ENCODE measurements at places on chromosomes 16 and 17.

- no peak for DNase-seq
Observed at GRCh38 chr16:82016263-82016662, 5.0 kb upstream of the SDR42E1 start.

GRCh38 chr17:33225994-33226393 lies 67.1 kb downstream of the ASIC2 start:
- DNase-seq: no peak

DNA sequence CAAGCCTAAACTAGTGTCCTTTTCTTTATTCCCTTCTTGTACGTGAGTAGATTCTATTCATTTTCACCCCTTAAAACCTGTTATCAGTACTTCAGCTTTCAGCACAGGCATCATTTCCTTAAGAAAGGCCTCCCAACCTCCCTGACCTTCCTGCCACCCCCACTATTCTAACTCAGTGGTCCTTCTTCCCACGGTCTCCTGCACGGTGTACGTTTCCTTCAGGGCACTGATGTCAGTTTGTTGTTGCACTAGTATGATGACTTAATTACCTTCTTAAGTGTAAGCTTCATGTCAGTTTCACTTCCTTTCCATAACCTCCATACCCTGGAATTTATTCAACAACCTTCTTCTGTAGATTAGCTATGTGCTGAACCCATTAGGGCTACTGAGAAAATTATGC lies 484.2 kb downstream of the HS3ST4 start:
- no peak for DNase-seq

GRCh38 chr16:56617212-56618085 lies 8.1 kb upstream of the MT1E start:
- peak; percentile 31 for DNase-seq

GRCh38 chr16:89449726-89450335 lies 40.5 kb downstream of the ANKRD11 start:
- DNase-seq: no peak

DNA sequence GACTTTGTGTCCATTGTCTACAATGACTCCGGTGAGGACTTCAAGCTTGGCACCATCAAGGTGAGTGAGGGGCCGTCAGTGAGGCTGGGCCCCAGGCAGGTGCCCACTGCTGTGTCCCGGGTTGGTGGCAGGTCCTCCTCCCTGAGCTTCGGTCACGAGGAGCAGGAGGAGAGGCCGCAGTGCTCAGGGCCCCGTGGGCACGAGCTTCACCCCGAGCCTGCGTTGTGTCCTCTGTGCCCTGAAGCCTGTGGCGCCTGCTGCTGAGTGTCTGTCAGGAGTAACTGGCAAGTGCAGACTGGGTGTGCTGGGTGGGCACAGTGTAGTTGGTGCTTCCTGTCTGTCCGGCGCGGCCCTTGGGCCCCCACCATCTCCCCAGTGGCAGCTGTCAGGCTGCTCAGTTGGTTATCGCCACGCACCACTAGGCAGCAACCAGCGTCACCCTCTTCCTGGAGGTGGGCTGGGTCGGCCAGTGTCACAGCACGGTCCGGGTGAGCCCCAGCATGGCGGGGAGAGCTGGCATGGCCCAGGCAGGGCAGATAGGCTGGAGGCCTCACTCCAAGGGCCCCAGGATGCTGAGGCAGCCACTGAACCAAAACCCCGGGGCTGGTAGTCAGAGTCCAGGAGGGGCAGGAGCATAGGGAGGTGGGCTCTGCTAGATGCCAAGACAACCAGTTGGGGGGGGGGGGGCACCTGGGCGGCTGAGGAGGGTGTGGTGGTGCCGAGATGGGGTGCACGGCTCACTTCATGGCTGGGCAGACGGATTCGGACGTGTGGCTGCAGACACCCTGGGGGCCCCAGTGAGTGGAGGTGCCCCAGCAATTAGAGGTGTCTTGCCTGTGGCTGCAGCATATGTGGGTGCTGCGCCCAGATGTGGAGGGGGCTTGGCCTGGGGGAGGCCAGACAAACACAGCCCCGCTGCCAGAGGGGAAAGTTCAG lies 39.3 kb downstream of the TSC2 start:
- no peak for DNase-seq

DNA sequence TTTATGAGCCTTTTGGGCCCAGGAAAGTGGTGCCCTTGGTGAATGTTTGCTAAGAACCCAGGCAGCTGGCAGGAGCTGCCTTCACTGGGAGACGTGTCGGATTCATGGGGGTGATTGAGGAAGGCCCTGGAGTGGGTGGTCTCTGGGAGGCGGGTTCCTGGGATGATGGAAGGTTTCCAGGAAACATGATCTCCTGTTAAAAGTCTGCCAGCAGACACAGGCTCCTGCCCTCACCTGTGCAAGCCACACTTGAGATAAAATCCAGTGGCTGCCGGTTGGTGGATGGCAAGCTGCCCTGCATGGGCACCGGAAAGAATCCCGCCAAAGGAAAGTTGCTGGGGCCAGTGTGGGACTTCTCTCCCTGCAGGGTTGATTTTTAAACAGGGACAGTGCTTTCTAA lies 189.0 kb upstream of the CIBAR2 start:
- no peak for DNase-seq

DNA sequence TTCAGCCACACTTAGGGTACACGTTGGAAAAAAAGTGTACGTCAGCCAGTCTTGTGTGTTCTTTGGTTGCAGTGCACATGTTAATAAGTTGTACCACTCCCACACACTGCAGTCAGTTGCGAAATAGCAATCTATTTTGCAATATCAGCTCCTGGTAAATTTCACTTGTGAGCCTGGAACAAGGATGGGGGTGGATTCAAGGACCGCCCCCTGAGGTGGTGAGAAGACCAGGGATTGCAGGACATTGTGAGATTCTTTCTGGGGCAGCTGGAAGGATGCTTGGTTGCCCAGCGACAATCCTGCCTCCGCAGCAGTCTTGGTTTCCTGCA lies 78.6 kb upstream of the ZFHX3 start:
- no peak for DNase-seq

DNA sequence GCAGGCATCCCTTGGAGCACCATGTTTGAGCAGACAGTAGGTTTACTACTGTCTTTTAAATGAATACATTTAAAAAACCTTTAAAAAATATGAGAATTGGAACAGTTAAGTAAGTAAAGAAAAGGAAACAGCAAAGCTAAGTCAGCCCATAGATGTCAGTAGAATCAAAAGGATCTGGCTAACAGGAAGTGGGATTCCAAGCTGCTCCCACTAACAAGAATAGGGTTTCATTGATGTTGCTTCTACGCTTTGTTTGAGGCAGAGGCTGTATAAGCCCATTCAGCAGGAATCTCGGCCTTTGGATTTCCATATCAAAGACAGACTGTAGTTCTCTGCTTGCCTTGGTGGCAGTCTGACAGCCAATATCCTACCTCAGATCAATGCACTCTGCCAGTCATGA lies 122.9 kb upstream of the ELAC2 start:
- no peak for DNase-seq

DNA sequence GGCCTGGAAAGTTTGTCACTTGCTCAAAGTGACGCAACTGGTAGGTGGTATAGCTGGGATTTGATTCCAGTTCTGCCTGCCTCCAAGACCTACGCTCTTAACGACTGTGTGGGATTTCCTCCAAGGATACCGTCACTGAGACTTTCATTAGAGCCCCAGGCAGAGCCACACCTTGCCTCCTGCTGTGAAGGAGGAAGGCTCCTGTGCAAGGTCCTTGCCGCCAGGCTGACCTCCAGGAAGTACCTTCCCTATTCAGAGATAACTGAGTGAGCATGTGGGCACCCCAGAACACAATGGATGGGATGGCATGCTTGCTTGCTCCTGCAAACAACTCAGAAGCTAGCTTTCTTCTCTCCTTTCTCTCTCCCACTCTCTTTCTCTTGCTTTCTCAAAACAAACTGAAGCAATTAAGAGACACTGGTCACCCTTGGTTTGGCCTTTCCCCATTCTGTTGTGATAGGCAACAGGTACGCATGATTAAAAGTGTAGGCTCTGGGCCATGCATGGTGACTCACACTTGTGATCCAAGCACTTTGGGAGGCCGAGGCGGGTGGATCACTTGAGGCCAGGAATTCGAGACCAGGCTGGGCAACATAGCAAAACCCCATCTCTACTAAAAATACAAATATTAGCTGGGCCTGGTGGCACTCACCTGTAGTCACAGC lies 30.7 kb downstream of the CACNG3 start:
- DNase-seq: no peak

DNA sequence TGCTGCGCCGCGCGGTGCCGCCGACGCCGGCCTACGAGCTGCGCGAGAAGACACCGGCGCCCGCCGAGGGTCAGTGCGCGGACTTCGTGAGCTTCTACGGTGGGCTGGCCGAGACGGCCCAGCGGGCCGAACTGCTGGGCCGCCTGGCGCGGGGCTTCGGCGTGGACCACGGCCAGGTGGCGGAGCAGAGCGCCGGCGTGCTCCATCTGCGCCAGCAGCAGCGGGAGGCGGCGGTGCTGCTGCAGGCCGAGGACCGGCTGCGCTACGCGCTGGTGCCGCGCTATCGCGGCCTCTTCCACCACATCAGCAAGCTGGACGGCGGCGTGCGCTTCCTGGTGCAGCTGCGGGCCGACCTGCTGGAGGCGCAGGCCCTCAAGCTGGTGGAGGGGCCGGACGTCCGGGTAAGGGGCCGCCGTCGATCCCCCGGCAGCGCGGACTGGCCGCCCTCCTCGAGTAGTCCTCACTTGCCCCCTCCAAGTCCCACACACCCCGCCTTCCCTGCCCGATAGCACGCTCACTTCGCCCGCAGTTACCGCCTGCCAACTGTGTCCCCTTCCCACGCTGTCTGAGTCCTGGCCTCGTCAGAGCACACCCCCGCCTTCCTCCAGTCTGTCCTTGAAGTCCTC lies 470 bp downstream of the MLYCD start:
- peak; percentile 30 for DNase-seq

DNA sequence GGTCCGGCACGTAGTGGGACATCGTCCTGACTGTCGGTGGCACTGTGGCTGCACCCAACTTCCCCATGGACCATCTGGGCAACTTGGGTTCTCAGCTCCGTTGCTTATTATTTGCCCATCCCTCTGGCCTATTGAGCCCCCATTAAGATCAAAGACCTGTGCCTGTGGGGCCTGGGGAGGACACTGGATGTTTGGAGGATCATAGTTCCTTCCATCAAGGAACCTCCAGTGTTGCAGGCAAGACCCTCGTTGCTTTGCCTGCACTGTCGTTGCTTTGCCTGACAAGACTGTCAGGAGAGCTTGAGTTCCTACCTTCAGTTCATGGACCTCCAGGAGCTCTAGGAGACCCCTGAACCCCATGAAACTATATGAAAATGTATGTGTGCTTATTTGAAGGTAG lies 127.2 kb downstream of the CCDC144A start:
- no peak for DNase-seq

GRCh38 chr17:63402431-63403212 lies 43.5 kb downstream of the CYB561 start:
- no peak for DNase-seq

GRCh38 chr17:19614900-19615299 lies 33.7 kb upstream of the ALDH3A2 start:
- DNase-seq: no peak
